EH (cell line): ENCODE measurements at places on chromosomes 12 and 14.

DNA sequence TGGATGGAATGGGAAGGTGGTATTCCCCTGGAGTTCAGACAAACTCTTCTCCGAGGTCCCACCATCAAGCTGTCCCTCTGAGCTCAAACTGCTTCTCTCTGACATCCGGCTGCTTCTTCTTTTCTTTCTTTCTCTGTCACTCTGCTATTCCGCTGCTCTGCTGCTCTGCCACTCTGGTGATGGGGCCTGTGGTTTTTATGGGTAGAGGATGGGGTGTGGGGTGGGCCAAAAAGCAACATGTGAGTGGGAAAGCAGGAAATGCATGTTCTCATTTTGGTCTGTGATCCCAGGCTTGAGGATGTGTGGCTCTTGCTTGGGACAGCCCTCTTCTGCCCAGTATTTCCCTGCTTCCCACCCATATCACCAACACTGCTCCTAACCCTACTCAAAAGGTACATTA is 30.6 kb downstream of the CLECL1 start:
- no peak for DNase-seq

DNA sequence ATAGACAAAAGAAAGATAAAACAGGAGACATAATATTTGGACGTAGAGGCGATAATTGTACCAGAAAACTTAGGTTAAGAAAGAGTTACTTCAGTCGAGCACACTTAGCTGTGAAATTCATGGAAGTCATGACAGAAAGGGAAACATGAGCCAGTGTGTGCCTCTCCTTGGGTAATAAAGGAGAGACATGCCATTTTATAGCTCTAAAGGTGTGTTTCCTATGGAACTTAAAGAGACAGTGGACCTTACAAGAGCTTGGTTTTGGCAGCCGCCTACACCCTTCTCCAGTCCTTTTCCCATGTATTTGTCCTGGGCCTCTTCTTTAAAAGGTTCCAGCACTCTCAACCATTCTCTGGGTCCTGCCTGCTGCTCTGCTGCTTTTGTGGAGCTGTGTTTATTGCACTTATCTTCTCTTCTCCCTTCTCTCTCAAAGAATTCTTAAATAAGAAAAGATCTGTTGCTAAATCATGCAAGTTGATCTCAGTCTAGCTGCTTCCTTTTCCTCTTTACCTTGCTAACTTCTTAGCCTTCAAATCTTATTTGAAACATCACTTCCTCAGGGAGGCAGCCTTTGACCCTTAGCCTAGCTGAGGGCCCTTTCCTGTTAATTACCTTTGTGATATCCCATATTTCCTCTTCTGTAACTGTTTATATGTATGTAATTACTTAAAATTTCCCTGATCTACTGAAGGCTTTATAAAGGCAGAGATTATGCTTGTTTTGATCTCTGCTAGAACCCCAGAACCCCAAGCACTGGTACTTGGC is 81.8 kb upstream of the EVL start:
- no peak for DNase-seq

DNA sequence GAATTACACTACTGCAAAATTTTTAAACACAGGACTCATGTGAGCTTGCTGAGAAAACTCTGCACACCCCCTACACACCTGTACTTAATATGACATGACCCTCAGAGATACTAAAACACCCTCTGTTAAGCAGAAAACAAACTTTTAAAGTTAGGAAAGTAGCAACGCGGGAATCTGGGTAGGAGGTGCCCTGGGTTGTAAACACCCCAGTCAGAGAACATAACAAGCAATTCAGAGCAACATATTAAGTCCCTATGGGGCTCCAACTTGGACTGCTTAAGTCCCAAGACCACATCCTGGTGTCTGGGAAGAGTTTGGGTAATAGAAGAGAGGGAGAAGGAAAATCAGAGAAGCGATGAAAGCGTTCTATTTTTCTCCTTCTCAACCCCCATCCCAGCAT is 1.2 kb downstream of the ATF7 start:
- peak; percentile 24 for DNase-seq

DNA sequence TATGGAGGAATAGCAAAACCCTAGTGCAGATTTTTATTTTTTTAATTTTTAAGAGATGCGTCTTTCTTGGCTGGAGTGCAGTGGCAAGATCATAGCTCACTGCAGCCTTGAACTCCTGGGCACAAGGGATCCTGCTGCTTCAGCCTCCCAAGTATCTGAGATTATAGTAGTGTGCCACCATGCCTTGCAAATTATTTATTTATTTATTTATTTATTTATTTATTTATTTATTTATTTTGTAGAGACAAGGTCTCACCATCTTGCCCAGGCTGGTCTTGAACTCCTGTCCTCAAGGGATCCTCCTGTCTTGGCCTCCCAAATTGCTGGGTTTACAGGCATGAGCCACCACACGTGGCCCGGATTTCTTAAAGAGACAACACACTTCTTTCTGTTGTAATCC is 1158.8 kb downstream of the AACS start:
- no peak for DNase-seq

- DNase-seq: no peak
These were observed 6.5 kb downstream of the CBLN3 start for GRCh38 chr14:24422694-24423601.
